Epithelial cell of proximal tubule (primary cell): ENCODE measurements at places on chromosomes 12 and 14. TPM values are rescaled to one million over a fixed set of nuclear protein-coding genes. Genes with fewer than 3 reads are reported as not detected.

RAD9B gene
- total RNA-seq: 0.22 TPM in 1 of 2 replicates, not detected in the other

MAGOHB gene
- 30.8 and 35.8 TPM in 2 replicates for total RNA-seq

KRT75 gene
- not detected in 2 replicates for total RNA-seq

ARHGEF25 gene
- 1.3 and 6.2 TPM in 2 replicates for total RNA-seq

POTEM gene
- not detected in 2 replicates for total RNA-seq

FAM222A gene
- total RNA-seq: 0.52 and 2.7 TPM in 2 replicates

PPP1R3E gene
- 1.5 and 1.6 TPM in 2 replicates for total RNA-seq

RERG gene
- total RNA-seq: 0.51 and 1.4 TPM in 2 replicates

DNA sequence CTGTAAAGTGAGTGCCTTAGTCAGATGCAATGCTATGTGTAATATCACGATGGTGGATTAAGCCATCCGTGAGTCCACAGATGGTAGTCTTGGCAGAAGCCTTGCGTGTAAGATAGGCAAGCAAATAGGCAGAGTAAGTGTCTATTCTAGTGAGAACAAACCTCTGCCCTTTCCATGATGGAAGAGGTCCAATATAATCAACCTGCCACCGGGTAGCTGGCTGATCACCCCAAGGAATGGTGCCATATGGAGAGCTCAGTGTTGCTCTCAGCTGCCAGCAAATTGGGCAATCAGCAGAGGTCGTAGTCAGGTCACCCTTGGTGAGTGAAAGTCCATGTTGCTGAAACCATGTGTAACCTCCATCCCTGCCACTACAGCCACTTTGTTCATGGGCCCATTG, 371.2 kb upstream of the LRFN5 start:
- DNase-seq: no peak

- DNase-seq: no peak
These were observed 794 bp downstream of the SLC22A17 start for GRCh38 chr14:23351681-23352505.

GRCh38 chr14:66998013-66998412, 191.2 kb upstream of the GARIN2 start:
- no peak for DNase-seq

- no peak for DNase-seq
These were observed 82.4 kb upstream of the RESF1 start for GRCh38 chr12:31876568-31877424.

- no peak for DNase-seq
These were observed 88.6 kb downstream of the R3HDM2 start for GRCh38 chr12:57342207-57342691.

- DNase-seq: no peak
These were observed 21.2 kb upstream of the FOXJ2 start for GRCh38 chr12:8011331-8011730.

- no peak for DNase-seq
These were observed 89.0 kb upstream of the TRAF3 start for GRCh38 chr14:102688290-102688689.

- DNase-seq: no peak
These were observed 23.0 kb upstream of the AMN start for GRCh38 chr14:102899516-102899900.

DNA sequence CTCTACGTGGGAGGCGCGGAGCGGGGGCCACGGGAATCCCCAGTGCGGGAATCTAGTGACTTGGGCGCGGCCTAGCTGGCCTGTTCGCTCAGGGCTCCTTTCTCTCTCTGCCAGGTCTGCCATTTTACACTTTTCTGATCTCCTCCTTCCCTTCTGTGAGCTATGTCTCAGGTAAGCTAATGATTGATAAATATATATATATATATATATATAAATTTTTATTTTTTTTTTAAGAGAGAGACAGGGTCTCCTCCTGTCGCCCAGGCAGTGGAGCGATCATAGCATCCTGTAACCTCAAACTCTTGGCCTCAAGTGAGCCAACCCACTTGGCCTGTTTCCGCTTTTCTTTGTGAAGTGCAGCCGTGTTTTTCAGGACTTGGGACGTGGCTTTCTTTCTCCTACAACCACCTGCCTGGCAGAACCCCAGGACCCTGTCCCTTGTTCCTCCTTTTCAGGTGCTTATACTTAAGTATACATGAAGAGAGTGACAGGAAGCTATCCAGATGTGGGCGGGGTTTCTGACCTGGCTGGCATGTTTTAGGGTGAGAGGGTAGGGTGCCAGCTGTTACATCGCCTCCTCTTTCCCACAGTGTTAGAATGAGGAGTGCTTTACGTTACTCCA, 547 bp downstream of the ZNF140 start:
- no peak for DNase-seq

GRCh38 chr12:2862876-2863275, 6.0 kb upstream of the TEX52 start:
- no peak for DNase-seq

GRCh38 chr12:45339035-45339434, 123.1 kb downstream of the ANO6 start:
- no peak for DNase-seq

DNA sequence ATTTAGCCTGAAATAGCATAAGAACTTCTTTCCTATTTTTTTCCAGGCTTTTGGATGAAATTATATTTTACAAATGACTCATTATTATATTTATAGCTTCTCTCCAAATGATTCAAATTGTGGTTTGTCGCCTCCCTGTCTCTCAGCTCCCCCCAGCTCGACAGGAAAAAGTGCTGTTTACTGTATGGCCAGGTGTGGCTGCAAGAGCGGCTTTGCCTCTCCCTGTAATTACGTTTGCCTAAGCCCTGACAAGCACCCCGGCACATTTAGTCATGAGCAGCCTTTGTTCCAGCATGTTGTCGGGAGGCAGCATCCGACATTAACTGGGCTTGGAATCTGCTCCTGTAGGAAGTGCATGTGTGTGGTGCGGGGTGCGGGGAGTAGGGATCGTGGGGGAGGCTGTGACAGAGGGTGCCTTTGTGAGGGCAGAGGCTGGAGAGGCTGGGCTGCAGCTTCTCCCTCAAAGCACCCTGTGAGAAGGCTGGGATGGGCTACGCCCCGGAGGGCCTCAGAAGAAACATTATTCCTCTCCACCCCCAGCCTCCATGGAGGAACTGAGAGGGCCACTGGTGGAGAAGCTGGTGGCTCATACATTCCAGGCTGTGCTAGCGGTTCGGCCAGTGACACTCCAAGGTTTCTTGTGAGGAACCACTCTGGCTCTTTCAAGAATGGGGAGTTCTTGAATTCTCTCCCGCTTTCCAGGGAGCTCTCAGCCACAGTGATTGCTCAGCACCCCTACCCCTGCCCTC, 42.1 kb upstream of the CTDSP2 start:
- no peak for DNase-seq
